ENCODE measurements at places on chromosomes 5 and 9.
A peak's percentile ranks its signal among the peaks of the same experiment; 100 is the strongest.

DNA sequence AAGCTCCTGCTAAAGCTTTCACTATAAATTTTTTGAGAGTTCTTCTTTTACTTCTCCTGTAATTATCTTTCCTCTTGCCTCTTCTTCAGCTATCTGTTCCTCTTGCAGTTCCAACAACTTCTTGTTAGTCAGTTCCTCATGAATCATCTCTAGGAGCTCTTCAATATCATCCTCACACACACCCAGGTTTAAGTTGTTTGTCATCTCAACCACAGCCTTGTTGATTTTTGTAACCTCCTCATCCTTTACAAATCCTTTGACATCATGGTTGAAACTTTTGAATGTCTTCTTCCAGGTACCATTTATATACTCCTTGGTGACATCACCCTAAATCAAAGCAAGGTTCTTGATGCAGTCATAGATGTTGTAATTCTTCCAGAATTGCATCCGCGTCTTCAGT is 106.3 kb upstream of the MAMDC2 start:
- no peak for DNase-seq

- DNase-seq: no peak
Measured at GRCh38 chr9:95218773-95219172, 98.7 kb downstream of the FANCC start.

DNA sequence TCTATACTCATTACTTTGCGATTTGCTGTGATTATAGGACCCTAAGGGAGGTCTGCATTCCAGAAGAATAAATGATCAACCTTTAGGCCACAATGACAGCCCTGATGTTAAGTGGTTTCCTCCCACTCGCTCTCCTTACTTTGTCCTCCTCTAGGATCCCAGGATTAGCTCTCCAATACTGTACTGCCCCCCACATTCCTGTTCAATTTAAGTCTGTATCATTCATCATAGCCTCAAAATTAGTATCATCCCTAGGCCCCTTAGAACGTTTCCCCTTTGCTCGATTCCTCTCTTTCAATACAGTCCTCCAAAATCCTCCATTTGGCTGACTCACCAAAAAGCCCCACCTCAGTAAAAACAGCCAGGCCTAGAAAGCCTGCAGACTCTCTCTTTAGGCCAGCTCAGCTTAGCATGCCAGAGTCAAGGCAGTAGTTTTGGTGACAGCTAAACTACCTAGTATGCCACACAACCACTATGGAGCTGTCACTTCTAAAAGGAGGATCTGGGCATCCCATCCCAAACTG is 24.4 kb downstream of the RNF145 start:
- no peak for DNase-seq

- no peak for DNase-seq
Measured at GRCh38 chr9:17470036-17470813, 108.6 kb upstream of the SH3GL2 start.

DNA sequence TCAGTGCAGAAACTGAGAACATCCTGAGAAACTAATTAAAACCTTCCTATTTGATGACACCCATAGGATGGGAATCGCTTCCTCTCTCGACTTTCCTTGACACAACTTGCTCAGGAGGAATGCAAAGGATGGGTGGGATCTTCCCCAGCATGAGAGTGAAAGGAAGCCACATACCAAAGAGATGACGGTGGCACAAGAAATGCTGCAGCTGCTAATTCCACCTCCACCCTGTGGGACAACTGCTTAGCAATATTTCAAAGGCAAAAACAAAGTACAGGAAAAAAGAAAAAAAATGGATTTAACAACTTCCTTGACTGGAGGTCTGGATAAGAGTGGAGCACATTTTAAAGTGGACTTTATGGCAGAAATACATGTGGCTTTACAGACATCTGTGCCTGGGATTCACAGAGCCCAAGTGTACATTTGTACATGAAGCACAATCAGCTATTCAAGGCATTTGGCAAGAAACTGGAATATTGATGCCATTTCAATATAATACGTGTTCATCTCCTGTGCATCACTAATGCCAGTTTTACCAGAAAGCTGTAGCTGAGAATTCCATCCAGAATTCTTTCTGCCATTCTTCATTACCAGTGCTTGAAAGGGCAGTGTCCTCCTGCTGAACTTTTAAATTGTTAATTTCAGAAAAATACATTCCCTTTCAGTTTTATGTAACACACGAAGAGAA is 359.2 kb upstream of the ACTBL2 start:
- no peak for DNase-seq

GRCh38 chr5:6703806-6704205 is 9.4 kb upstream of the TENT4A start:
- no peak for DNase-seq

DNA sequence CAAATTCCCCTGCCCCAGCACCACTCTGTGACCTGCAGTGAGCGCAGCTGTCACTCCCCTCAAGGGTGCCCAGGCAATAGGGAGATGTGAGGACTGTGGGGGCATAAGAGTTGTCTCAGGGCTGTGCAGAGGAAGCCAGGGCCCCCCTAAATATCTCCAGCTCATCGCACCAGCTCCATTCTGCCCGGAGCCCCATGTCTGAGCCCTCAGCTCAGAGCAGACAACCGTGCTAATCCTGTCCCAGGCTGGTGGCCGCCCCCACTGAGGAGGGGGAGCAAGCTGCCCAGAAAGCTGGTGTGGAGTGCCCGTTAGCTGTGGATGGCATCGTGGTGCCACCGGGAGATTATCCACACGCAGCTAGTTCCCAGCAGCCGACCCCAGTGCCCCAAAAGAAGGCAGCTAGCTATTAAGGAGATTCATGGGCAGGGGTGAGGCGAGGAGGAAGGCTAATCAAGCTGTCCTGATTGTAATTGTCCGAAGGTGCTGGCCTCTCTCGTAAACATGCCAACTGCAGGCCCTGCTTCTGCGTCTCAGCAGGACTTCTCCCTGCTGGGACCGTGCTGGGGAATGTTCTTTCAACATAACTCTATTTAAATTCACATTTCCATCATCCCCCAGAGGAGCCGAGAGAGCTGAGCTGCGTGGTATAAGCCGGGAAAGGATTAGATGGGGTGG is 17.0 kb upstream of the FIBCD1 start:
- DNase-seq: no peak

DNA sequence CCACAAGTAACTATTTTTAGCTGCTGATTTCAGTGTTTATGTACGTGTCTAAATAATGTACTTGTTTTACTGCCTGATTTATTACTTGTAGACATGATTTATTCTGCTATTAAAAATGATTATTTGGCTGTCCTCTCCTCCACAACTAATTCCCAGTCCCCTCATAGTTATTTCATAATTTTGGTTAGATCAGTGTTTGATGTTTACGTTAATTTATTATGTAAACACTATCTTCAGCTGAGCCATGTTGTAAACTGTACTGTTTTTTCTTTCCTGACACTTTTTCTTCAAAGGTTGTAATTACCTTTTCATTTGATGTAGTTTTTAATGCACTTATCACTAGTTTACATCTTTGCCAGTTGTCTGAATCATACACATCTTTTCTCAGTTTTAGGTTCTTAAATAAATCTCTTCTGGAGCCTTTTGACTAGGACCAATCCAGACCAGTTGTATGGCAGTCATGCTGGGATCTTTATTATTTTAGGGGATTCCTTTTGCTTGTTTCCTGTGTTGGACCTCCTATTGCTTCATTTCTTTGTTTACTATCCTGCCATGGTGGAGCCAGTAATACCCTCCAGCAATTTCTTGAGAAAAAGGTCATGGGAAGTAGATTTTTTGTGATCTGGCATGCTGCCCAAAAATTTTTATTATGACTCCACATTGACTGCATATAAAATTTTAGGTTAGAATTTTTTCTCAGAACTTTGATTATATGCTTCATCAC is 16.1 kb downstream of the AP3S1 start:
- DNase-seq: no peak

DNA sequence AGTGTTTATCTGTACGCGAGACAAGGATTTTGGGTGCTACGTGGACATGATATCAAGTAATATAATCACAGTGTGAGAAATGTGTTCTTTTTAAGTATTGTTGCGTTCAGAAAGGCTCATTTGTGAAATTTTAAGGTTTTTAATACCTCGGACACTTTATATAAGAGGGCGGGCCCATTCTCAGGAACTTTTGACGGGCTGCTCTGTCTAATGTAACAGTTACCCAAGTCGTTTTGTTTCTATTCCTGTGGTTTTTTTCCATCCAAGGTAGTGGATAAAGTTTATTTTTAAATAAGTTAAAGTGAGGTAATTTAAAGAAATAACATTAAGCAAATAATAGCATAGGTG is 525 bp downstream of the SRP19 start:
- DNase-seq: no peak

DNA sequence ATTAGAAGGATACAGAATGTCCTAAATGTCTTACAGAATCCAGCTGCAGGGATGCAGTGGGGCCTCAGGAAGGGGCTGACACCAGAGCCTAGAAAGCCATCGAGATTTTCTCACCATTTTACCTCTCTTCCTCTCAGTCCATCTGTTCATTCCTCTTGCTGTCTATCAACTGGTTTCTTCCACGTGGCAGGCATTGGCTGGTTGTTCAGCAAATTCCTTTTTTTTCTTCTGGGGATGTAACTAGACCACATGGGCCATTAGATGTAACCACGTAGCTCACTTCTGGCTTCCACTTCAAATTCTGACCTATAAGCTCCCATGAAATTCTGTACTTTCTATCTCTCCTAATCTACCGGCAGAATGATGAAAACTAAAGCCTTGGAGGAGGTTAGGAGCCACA is 93.6 kb upstream of the MTAP start:
- no peak for DNase-seq

GRCh38 chr9:132381966-132382541 is 24.6 kb downstream of the TTF1 start:
- DNase-seq: no peak

GRCh38 chr5:1011226-1011631 is 2.6 kb downstream of the NKD2 start:
- DNase-seq: peak; percentile 64

DNA sequence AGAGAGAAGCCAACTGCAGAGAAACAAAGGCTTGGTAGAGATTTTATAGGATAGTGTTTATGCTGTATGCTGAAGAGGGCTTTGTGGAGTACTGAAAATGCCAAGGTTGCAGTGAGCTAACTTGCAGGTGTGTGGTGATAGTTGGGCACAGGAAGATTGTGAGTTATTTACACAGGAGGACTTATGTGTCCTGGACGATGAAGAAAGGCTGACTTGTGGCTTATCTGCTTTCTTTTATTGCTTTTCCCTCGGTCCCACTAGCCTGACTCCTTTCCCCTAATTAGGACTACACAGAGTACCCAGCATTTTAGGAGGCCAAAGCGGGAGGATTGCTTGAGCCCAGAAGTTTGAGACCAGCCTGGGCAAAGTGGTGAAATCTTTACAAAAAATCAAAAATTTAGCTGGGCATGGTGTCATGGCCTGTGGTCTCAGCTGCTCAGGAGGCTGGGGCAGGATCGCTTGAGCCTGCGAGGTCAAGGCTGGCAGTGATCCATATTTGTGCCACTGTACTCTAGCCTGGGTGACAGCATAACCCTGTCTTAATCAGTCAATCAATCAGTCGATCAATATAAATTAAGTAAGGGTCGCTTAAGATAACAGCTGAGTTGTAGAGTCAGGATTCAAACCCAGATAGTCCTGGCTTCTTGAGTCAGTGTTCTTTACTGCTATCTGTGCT is 61.9 kb downstream of the UBE2R2 start:
- DNase-seq: no peak

DNA sequence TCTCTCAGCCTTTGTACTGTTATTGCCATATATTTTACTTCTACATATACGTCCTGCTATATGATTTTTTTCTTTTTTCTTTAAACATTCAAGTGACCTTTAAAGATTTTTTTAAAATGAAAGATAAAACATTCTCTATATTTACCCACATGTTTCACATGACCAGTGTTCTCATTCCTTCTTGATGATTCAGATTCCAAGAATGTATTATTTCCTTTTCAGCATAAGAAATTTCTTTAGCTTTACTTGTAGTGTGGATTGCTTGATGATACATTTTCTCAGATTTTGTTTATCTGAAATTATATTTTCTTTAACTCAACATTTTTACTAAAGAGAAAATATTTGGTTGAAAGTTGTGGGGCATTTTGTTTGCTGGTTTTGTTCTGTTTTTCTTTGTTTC is 792.1 kb downstream of the BRINP1 start:
- DNase-seq: no peak

GRCh38 chr9:122816163-122816867 is 12.1 kb downstream of the PDCL start:
- no peak for DNase-seq

- no peak for DNase-seq
Measured at GRCh38 chr5:77937015-77937908, 161.1 kb upstream of the TBCA start.

DNA sequence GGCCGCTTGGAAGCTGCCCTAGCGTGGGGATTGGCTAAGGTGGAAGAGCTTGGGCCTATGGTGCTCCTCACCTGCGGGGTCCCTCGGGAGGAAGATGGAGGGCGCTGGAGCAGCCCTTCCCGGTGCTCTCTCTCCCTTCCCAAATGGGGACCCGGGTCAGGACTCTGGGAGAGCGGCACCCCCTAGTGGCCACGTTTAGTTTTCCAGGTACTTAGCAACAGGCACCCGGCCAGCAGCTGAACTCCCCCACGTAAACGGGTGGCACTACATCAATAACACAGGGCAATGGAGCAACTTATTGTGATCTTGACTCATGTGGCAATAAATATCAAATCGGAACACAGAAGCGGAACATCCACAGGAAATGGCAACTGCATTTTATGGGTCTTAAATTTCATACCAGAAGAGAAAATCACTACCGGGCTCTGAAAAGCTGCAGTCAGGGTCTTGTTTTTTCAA is 316.6 kb downstream of the AGTPBP1 start:
- DNase-seq: peak; percentile 21
